ENCODE measurements at places on chromosomes 7 and 10.

DNA sequence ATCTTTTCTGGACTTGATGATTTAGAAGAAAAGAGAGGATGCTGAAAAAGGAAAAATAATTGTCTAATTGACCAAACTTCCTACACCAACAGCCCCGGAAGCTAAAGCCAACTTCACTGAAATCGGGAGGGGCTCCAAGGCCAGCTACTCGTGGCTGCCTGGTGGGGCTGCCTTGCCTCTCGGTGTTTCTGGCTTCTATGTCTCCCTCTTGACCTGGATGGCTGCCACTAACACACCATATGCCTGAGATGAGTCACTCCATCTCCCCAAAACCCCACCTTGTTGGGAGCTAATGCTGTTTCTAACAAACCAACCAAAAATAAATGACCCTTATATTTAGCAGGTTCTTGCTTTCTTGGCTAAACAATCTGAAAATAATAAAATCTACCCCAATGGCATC lies 87.6 kb upstream of the AFAP1L2 start:
- no peak for DNase-seq

- DNase-seq: no peak
Observed at GRCh38 chr7:336810-337566, 47.0 kb downstream of the FOXL3 start.

DNA sequence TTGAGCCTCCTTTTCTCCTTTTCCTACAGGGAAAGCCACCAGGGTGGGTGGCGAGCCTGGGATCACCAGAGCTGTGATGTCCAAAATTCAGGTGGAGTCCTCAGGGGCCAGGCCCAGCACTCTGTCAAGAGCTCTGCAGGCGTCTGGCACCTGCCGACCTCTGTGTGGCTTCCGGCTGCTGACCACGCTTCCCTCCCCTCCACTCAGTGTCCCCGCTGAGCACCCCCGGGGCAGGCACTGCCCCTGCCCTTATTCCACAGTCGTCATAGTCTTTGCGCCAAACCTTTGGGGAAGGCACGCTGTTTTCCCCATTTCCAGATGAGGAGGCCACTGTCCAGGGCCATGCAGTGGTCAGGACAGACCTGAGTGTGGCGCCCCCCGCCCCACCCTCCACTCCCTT lies 7.5 kb downstream of the MTG1 start:
- DNase-seq: no peak

- DNase-seq: no peak
Observed at GRCh38 chr7:69882269-69882668, 284.0 kb downstream of the AUTS2 start.

- no peak for DNase-seq
Observed at GRCh38 chr7:36057323-36057722, 95.7 kb upstream of the EEPD1 start.

DNA sequence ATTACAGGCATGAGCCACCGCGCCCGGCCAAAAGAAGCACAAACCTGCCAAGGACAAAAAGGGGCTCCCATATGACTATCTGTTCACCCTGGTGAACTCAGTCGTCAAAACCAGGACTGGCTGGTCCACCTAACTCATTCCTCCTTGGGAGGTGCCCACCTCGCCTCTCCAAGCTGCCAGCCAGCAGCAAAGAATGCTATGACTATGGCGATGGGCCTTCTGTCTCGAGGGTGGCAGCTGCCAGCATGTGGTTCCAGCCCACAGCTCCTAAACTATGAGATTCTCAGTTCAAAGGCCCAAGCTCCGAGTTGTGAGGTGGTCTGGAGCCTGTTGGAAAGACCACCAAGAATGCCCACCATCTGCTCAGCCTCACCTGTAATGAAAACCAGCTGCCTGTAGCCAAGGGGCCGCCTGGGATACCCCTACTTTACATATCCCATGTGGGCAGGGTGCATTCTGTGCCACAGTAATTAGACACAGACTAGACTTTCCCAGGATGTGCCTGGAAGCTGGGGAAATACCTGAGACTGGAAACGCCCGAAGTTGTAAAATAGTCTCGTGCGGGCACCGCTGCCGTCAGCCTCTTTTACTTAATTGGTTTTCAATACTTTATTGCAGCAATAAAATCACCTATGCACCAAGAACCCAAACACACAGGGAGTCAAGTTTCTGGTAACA lies 71.1 kb downstream of the ZRANB1 start:
- DNase-seq: no peak

DNA sequence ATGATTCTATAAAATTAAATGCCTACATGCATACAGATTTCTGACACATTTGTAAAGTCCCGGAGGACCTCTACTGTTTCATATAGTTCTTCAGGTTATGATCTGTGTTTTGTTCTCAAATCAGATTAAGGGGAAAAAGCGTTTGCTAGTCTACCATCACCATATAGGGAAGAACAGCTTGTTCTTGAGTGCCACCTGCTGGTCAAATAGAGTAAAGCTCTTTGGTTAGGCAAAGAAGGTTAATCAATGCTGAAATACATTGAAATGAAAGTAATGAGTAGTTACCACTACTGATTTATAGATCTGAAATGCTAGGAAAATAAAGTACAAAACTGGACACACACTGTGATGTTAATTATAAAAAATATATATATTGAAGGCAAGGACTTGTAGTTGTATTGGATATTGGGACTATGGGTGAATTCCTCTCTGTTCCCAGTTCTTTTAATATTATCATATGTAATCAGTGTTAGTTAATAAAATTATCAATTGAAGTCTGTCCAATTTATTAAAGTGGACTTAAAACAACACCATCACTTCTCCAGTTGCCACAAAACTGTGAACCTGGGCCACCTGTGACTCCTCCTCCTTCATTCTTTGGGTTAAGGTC lies 72.6 kb upstream of the PDLIM1 start:
- DNase-seq: peak; percentile 78

- no peak for DNase-seq
Observed at GRCh38 chr7:2016021-2016631, 216.6 kb downstream of the MAD1L1 start.

- DNase-seq: no peak
Observed at GRCh38 chr10:72068901-72069446, 19.4 kb downstream of the SPOCK2 start.

DNA sequence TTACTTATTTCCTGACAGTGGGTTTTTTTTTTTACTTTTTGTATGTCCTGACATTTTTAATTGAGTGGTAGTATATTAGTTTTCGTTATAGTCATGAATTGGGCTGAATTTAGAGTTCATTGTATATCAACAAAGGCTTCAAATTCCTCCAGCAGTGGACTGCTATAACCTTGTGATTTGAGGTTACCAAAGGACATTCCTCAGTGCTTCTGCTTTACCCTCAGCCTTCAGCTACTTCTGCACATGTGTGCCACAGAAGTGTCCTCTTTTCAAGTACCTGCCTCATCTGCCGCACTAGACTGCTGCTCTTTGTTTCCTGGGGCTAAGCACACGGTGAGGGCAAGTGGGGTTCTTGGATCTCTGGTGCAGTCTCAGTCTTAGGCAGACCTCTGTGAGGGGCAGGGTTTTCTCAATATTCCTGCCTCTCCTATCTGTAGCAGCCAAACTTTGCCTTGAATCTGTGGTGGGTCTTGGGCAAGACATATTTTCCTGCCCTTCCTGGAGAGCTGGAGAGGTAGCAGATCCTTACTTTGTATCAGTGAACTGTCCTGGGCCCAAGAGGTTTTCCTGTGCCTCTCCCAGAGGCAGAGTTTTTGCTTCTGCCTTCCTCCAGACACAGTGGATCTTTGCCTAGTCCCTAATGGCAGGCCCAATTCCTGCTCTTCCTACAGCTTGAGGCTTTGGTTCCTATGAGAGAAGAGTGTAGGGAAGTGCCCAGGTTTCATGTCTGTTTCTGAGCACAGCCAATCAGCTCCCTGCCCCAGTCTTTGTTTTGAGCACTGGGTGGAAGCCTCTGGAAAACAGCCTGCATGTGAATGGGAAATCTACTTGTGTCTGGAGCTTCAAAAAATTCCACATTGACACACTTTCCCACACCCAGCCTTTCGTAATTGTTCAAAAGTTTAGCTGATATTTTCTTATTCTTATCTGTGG lies 39.0 kb upstream of the STRIP2 start:
- DNase-seq: no peak

DNA sequence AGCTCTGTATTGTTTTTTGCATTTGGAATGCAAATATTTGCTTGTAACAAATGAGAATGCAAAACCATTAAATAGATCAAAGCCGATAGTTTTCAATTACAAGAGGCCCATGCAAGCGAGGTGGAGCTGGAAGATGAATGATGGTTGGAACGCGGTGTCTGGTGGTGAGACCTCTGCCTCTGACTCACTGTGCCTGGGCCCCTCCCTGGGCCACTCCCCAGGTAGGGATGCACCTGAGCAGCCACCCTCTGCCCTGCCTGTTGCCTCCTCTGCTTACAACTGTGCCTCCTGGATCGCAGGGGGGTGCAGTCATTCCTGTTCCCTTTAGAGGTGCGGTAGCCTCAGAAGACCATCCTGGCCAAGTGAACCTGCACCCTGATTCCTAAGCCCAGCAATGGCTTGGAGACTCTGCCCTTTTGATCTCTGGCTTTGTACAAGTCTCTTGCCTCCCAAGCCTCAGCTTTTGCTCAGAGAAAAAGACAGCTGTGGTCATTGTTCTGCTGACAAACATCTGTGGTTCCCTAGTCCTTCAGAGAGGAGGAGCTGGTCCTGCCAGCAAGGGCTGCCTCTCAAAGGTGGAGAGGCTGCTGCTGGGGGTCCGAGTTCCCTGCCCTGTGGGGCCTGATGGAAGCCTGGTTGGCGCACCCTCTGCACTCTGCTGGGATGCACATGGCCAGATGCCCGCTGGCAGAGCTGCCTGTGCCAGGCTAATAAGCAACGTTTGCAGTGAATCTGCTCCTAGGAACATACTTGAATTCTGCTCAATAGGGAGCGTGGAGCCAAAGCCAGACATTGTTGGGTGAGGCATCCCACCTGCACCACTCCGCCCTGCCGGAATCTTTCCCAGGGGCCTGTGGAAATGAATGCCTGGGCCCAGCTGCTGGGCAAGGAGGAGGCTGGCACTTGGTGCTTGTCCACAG lies 126.3 kb upstream of the TCERG1L start:
- no peak for DNase-seq

DNA sequence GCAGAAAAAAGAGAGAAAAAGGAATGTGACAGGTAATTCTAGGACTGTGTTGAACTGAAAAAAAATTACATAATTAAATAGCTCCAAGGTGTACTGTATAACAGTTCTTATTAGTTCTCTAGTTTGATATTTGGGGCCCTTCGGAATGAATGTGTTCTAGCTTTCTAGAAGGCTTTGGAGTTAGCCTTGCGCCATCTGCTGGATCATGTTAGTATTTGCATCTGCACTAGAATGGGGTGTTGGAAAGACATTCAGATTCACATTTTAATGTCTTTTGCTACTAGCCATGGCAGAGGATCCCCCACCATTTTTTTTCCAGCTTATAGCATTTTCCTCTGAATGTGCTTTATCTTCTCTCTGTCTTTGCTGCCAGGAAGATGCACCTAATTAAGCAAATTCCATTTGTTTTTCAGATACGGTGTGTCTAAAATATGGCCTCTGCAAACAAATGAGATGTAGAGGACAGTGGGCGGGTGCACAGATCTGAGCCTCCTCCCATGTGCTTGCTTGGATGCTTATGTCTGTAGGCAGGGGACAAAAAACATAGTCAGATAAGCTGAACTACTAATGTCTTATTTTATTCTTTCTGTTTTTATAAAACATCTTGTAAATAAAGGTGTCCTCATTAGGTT lies 238.5 kb downstream of the PHF14 start:
- DNase-seq: peak; percentile 83

DNA sequence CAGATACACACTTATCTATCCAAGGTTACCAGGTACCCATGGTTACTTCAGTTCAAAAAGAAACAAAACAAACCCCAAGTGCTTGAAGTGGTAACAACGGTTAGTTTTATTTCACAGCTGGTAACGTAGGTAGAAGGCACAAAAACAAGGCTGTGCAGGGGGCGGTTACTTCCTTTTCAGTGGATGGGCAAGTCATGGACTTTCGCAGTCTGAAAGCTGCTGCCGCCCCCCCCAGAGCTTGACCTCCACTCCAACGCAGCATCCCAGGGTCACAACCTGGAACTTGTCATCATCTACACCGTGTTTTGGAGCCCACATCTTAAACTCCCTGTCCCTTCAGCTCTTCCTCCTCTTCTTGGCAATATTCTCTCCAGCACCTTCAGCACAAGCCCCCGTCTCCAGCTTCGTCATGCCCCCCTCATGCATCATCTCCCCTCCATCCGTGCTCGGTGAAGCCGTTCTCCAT lies 181.2 kb upstream of the ITGB1 start:
- DNase-seq: peak; percentile 70

DNA sequence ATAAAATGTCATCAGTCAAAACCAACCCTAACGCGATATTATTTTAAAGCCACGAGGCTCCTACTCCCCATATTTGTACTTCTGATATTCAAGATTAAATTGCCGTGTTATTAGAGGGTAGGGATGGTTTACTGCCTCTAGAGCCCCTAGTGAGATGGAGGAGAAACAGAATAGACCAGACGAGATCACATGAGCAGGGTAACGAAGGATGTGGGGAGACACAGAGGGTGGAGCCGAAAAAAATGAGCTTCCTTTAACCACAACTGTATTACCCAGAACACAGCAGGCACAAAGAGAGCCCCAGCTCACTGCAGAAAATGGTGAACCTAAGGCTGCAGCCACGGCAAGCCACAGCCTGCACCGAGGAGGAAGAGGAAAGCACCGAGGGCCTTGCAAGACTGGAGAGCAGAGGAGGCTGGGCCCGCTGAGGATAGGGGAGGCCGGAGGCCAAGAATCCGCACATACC lies 14.3 kb downstream of the ZC3HAV1 start:
- no peak for DNase-seq

- no peak for DNase-seq
Observed at GRCh38 chr10:118321724-118322575, 20.2 kb downstream of the FAM204A start.

- DNase-seq: no peak
Observed at GRCh38 chr7:34662058-34662708, 4.2 kb downstream of the NPSR1 start.

- DNase-seq: no peak
Observed at GRCh38 chr10:1213252-1214070, 157.3 kb downstream of the WDR37 start.

DNA sequence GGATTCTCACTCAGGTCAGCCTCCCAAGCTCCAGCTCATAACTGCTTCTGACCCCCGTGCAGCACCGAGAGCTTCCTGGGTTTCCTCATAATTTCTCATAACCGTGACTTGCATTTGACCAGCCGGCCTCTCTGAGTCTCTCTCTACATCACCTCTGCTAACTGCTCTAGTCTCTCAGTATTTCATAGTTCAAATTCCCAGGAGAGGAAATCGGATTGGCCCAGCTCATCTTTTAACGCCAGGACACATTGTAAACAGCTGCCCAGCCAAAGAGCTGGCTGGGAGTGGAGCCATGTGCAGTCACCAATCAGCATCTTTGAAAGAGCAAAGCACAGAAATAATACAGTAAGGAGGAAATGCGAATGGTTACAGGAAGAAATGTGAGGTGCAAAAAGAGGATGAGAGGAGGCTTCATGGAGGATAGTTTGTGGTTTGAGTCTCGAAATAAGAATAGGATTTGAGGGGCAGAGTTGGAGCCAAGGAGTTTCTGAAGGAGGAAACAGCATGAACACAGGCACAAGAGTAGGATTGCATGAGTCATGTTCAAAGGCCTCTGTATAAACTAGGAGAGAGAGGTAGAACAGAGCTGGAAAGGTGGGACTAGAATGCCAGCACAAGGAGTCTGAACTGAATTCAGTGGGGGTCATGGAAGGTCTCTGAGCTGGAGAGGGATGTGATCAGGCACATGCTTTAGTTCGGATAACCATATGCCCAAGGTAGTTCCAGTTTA lies 15.2 kb upstream of the LBX1 start:
- DNase-seq: peak; percentile 38

- DNase-seq: peak; percentile 62
Observed at GRCh38 chr10:43403911-43404703, 4.9 kb downstream of the HNRNPF start.

GRCh38 chr10:12819071-12819470 lies 182.4 kb downstream of the CCDC3 start:
- no peak for DNase-seq

- DNase-seq: no peak
Observed at GRCh38 chr7:23788843-23789242, 78.8 kb downstream of the STK31 start.

Measured in DMS53 (cell line).